ENCODE measurements at places on chromosomes 7 and 10.
A peak's percentile ranks its signal among the peaks of the same experiment; 100 is the strongest.

- DNase-seq, result peak; percentile 34
These were observed 138.1 kb upstream of the ITGB1 start for GRCh38 chr10:33095867-33096815.

GRCh38 chr7:77797734-77798393 lies 370 bp downstream of the TMEM60 start:
- no peak for DNase-seq

- DNase-seq, result no peak
These were observed 16.2 kb downstream of the RBP3 start for GRCh38 chr10:47364366-47364765.

GRCh38 chr7:46791188-46791587 lies 790.7 kb downstream of the TNS3 start:
- DNase-seq, result peak; percentile 14

- no peak for DNase-seq
These were observed 266.8 kb upstream of the STEAP1 start for GRCh38 chr7:89887489-89887888.
